ENCODE measurements at places on chromosomes 4 and X.

- DNase-seq = no peak
Measured at GRCh38 chrX:5748586-5749150, 480.0 kb downstream of the NLGN4X start.

GRCh38 chr4:9988933-9989332, 32.4 kb downstream of the SLC2A9 start:
- DNase-seq = no peak

DNA sequence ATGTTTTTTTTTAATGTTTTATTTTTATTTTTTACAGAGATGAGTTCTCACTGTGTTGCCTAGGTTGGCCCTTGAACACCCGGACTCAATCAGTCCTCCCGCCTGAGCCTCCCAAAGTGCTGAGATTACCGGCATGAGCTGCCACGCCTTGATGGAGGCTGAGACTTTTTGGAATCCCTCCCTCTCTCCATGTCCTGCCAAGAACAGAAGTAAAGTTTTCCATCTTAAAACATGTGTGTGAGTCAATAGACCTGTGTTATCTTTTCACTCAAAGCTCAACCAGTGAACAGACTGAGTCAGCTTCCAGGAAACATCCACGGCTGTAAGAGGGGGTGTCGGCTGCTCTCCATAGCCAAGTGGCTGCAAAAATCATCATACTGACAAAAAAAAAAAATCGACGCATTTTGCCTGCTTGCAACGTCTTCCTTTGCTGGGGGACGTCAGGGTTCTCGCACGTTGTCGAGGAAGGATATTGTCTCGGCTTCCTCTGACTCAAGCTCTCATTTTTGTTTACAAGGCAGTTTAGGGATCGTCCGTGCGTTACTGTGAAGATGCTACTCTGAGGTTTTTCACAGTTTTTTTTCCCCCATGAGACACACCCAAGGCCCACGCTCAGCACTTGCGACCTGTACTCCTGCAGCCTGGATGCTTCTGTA, 10.0 kb upstream of the ASMTL start:
- DNase-seq = peak; percentile 80

DNA sequence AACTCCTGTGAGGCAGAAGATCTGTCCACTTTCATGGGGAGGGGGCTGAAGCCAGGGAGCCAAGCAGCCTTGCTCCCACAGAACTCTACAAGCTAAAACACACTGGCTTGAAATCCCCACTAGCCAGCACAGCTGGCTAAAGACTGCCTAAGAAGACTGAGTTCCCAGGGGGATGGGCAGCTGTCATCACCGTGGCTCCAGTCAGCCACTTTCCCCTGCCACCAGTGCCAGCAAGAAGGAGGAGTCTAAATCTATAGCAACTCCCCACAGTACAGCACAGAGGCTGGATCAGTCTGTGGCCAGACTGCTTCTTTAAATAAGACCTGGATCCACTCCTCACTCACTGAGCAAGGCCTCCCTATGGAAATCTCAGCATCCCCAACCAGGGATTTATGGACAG, 308.6 kb downstream of the FAM47B start:
- no peak for DNase-seq

DNA sequence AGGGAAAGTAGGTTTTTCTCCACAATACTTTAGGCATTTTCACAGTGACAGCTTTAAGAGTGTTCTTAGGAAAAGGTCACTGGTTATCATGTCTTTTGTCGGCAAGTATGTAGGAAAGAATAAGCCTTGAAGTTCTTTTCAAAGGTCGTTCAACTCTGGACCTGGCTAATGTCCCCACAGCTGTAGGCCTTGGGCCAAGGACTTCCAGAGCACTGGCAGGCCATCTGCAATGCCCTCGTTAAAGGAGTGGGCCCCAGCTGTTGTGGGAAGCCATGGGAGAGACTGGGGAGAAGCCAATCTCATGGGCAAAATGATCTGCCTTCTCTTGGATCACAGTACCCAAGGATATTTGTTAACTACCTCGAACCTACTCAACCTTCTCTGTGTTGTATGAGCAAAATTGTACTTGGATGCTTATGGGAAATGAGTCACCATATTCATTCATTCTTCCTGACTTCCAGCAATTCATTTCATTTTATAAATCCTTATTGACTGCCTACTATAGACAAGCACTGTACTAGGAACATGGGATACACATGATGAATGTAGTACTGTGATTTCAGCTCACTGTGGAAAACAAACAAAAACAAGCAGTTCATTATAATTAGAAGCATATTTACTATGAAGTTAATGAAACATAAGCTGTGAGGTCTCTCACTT, 141.1 kb upstream of the KIT start:
- DNase-seq = no peak

DNA sequence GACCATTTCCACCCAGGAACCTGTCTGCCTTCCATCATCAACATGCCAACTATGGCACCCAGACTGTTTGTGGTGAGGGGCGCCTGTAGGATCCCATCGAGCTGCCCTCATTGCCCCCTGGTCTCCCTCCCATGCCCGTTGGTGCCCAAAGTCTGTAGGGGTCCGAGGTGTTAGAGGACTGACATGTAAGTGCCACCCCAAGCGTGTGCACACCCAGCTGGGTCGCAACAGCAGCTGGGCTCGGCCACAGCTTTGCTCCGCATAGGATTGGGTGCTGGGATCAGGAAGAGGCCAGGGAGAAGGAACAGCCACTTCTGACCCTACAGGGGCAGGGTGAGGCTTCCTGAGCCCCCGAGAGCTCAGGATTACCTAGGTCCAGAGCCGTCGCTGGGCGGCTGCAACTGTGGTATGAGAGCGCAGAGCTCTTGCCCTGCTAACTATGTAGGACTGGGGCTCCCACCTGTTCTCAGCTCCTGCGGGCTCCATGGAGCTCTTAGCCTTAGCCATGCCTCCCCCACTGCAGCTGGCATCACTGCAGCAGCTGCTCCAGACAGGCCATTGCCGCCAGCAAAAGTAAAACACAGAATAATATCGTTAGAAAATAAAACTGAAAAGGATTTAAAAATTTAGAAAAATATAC, 1160.3 kb downstream of the FSTL5 start:
- no peak for DNase-seq

DNA sequence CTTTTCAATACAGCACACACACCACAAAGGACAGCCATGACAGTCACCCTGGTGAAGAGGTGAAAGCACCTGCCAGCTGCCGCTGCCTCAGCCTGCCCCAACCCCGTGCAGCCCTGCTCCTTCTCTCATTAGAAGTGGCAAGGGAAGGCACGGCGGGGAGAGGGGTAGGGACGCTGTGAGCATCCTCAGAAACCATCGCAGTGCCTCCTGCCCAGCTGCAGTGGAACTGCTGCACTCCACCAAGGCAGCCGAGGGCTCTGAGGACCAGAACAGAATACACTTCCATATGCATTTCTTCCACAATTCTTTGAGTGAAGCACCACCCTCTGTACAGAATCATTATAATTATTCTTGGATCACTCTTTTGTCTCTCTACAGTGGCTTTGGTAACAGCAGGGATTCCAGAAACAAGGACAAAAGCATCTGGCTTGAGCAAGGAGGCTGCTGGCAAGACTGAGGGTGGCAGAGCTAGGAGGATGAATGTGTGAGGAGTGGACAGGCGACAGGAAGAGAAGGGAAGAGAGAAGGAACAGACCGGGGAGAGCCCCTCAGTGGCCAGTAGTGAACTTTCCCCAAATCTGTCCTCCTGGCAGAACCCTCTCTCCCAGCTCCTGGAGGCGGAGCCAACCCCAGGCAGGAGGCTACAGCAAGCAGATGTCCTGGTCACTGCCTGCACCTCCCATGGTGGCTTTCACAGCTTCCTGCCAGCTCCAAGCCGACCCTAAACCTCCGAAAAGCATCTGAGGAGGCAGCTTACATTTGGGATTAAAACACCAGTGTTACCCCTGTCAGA, 73.2 kb downstream of the MTNR1A start:
- no peak for DNase-seq

GRCh38 chrX:71053217-71053621, 14.9 kb downstream of the SNX12 start:
- no peak for DNase-seq
